ENCODE measurements at places on chromosomes 7 and 10. TPM values are rescaled to one million over a fixed set of nuclear protein-coding genes. Genes with fewer than 3 reads are reported as not detected.
A peak's percentile ranks its signal among the peaks of the same experiment; 100 is the strongest.

The UNCX gene
- total RNA-seq: not detected

The ODAD2 gene
- 0.96 TPM for total RNA-seq

GRCh38 chr10:101141616-101142532 lies 10.8 kb downstream of the TLX1 start:
- H3K36me3 ChIP-seq: no peaks in the 10 kb centered on the region
- H3K27me3 ChIP-seq: peaks cover 95% of the 10 kb centered on the region
- peak; percentile 20 for DNase-seq
- H3K4me3 ChIP-seq: no peak overlapping the region

- no peak for DNase-seq
- H3K4me1 ChIP-seq: peaks cover 9% of the 10 kb centered on the region
- H3K4me3 ChIP-seq: no peak overlapping the region
- no peak overlapping the region for H3K27ac ChIP-seq
- H3K36me3 ChIP-seq: no peaks in the 10 kb centered on the region
These were observed 46.9 kb downstream of the TMEM26 start for GRCh38 chr10:61406242-61406641.

GRCh38 chr7:76216381-76217082 lies 14.8 kb downstream of the SRRM3 start:
- no peak overlapping the region for H3K27ac ChIP-seq
- peaks cover 5% of the 10 kb centered on the region for H3K4me1 ChIP-seq
- H3K4me3 ChIP-seq: no peak overlapping the region
- H3K36me3 ChIP-seq: no peaks in the 10 kb centered on the region
- H3K27me3 ChIP-seq: peaks cover 15% of the 10 kb centered on the region
- no peak for DNase-seq

DNA sequence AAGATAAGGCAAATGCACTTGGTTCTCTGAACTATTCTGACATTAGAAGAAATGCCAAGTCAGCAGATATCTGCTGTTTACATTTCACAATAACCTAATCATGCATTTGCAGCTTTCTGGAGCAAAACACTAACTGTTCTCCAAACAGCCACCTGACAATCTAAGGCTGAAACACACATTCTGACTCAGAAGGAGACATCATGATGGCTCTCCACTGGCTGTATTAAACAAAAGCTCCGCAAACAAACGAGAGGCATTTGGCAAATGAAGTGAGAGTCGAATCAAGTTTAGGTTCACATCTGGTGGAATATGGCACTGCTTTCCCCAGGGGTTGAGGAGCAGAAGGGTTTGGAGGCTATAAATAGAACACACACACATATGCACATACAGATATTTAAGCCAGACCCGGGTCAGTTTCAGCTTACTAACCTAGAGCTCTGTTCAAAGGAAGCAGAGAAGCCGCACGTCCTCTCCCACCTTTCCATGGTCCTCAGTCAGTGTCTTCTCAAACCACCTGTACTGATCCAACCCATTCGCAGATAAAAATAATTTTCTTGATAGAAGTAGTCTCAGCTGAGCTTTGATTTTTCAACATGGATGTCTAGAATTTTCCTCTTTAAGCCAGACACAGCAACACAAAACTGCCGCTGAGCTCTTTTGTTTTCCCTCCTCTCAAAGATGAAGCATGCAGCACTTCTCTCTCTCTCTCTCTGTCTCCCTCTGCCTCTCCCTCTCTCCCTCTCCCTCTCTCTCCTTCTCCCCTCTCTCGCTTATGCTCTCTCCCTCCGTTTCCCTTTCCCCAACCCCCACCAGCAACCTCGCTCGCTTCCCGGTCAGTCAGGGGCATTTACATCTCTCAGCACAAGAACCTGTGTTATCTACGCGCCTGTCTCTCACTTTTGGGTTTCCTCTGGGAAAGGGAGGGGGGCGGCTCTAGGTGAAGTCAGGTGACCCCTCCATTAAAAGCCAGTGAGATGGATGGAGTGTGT lies 682.8 kb downstream of the MAGI2 start:
- no peaks in the 10 kb centered on the region for H3K36me3 ChIP-seq
- H3K27me3 ChIP-seq: no peaks in the 10 kb centered on the region
- H3K4me3 ChIP-seq: peak overlapping the region; percentile 56
- peak; percentile 10 for DNase-seq
- H3K4me1 ChIP-seq: no peaks in the 10 kb centered on the region

DNA sequence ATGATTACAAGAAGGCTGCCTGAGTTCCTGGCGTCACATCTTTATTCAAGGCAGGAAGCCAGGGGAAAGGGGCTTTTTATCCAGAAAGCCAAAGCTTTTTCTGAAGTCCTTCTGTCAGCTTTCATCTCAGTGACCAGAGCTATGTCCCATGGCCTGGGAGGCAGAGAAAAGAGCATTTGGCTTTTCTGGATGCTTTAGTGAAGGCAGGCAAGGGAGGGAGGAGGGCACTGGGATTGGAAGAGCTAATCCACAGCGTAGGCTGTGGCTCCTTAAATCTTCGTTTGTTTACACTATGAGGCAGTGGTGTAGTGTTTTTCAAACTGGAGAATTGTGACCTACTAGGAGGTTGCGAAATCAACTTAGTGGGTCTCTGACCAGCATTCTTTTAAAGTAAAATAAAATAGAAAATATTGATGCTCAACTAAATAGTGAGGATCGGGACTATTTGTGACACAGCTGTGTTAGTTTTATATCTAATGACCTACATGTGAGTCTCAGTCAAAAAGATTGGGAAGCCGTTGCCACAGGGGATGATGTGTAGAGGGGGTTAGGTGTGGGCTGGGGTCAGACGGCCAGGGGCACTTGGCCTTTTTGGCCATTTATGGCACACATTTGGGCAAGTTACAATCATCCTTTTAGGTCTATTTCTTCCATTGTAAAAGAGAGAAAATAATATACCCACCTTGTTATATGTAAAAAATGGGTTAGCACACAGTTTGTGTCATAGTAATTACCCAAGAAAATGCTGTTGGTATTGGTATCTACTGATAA lies 14.1 kb downstream of the CRYGN start:
- H3K4me1 ChIP-seq: peaks cover 39% of the 10 kb centered on the region
- H3K27me3 ChIP-seq: peaks cover 1% of the 10 kb centered on the region
- H3K36me3 ChIP-seq: no peaks in the 10 kb centered on the region
- H3K27ac ChIP-seq: peak overlapping the region; percentile 54

- H3K4me1 ChIP-seq: no peaks in the 10 kb centered on the region
- no peak for DNase-seq
- H3K27ac ChIP-seq: no peak overlapping the region
- H3K4me3 ChIP-seq: no peak overlapping the region
- H3K27me3 ChIP-seq: no peaks in the 10 kb centered on the region
- peaks cover 4% of the 10 kb centered on the region for H3K36me3 ChIP-seq
These were observed 233.6 kb downstream of the VTI1A start for GRCh38 chr10:112680586-112680985.

- no peak overlapping the region for H3K4me3 ChIP-seq
- no peak for DNase-seq
- H3K4me1 ChIP-seq: peaks cover 7% of the 10 kb centered on the region
- no peak overlapping the region for H3K27ac ChIP-seq
- no peaks in the 10 kb centered on the region for H3K27me3 ChIP-seq
These were observed 2.5 kb upstream of the P4HA1 start for GRCh38 chr10:73099141-73099540.

- no peaks in the 10 kb centered on the region for H3K27me3 ChIP-seq
- peak within 1 kb of the TSS; percentile 98 for H3K27ac ChIP-seq
- DNase-seq: peak; percentile 61
- peaks cover 1% of the 10 kb centered on the region for H3K4me1 ChIP-seq
- H3K4me3 ChIP-seq: peak within 1 kb of the TSS; percentile 85
- no peaks in the 10 kb centered on the region for H3K36me3 ChIP-seq
These were observed at the start of gene CDK6 for GRCh38 chr7:92836489-92836999. CDK6 (minus strand) TSS chr7:92836573; CDS start chr7:92833323, 3,250 bp downstream.

DNA sequence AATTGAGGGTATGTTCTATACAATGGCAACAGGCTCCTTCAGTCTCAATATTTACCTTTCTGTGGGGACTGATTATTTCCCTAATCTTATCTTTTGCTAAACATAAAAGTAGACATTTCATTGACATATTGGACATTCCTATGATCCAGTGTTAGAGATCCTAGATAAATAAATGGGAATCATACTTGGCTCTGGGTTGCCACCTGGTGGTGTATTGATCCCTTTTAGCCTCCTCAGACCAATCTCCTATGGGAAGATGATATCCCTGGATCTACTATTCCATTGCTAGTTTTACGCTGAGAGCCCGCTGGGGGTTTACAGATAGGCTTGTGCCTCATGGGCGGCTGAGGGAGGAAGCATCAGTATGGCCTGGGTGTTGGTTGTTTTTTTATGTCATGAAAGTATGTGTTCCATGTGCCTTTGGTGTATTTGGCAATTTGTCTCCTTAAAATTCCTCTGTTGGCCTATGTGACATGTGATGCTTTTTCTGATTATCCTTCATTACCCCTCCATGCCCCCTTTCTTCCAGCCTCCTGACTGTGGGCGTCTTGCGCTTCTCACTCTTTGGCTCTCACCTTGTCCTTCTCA lies 18.8 kb downstream of the CELF2 start:
- peak; percentile 29 for DNase-seq
- H3K27me3 ChIP-seq: no peaks in the 10 kb centered on the region
- no peak overlapping the region for H3K27ac ChIP-seq
- no peak overlapping the region for H3K4me3 ChIP-seq
- H3K36me3 ChIP-seq: no peaks in the 10 kb centered on the region

DNA sequence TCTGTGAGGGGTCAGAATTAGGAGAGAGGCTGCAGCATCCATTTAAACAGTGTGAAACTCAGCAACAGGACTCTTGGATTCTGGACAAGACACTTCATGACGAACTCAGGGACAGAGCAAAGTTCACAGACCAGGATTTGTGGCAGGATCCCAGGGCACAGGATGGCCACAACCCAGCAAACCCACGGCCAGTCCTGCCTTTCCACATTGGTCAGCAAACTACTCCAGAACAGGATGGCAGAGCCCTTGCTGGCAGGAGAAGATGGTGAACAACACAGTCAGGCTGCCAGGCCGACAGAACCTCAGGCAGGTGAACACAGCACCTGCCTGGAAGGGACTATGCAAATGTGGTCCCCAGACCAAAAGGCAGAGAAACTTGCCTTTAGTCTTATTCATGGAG lies 34.4 kb downstream of the VSTM4 start:
- no peaks in the 10 kb centered on the region for H3K36me3 ChIP-seq
- no peak for DNase-seq
- H3K4me3 ChIP-seq: no peak overlapping the region

Data from astrocyte (in vitro differentiated cells and primary cell).